ENCODE measurements at places on chromosomes 7 and 10.

DNA sequence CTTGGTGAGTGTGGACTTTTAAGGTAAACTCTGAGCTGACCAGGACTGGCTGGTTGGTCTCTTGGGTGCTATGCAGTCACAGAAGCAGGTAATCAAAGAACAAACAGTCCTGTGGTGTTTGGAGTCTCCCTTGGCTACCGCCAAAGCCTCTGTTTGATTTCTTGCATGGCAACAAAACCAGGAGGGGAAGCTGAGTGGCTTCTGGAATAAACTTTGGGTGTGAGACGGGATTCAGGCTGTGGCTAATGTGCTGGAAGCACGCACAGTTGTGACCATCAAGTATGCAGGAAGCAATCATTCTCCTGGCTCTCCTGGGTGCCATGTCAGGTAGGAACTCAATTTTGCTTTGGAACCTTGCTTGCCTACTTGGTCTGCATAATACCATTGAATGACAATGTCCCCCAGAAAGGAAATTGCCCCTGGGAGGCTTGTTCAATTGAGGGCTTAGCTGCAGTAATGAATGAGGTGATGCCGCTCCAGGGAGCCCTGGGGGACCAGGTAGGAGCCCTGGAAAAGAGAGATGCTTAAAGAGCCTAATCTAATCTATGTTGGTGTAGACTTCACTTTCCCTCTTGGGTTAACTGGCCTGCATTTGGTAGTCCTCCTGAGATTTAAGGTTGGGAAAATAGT is at the start of gene CDHR3:
Gene CDHR3 (plus strand): TSS at position 227 of the 630 bp plus-strand sequence. CDS start 55 bp downstream, at position 282.
- no peak for DNase-seq

GRCh38 chr7:78141522-78142281 is 343.1 kb downstream of the PHTF2 start:
- DNase-seq = no peak

GRCh38 chr10:108970016-108970415 is 953.3 kb downstream of the XPNPEP1 start:
- no peak for DNase-seq

- DNase-seq = no peak
Measured at GRCh38 chr7:121398246-121398645, 2.1 kb upstream of the FAM3C start.

- DNase-seq = no peak
Measured at GRCh38 chr7:141738592-141739013, 445 bp downstream of the SSBP1 start.

DNA sequence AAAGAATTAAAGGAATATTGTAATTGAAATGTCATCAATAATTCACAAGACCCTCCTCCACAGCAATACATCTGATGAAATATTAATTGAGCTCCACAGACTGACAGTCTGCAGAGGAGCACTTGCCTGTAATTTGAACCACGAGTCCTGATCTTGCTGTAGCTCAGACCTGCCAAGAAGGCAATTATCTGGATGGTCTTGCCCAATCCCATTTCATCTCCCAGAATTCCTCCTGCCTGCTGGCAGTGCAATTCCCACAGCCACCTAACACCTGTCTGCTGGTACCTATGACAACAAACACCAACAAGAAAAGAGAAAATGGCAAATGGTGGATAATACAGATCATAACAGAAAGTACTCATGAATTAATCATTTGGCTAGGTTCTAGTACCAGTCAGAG is 38.5 kb downstream of the ERCC6 start:
- DNase-seq = no peak

GRCh38 chr7:129313282-129313681 is 88.5 kb downstream of the AHCYL2 start:
- DNase-seq = no peak

- DNase-seq = no peak
Measured at GRCh38 chr7:113144817-113145216, 26.5 kb upstream of the SMIM30 start.

DNA sequence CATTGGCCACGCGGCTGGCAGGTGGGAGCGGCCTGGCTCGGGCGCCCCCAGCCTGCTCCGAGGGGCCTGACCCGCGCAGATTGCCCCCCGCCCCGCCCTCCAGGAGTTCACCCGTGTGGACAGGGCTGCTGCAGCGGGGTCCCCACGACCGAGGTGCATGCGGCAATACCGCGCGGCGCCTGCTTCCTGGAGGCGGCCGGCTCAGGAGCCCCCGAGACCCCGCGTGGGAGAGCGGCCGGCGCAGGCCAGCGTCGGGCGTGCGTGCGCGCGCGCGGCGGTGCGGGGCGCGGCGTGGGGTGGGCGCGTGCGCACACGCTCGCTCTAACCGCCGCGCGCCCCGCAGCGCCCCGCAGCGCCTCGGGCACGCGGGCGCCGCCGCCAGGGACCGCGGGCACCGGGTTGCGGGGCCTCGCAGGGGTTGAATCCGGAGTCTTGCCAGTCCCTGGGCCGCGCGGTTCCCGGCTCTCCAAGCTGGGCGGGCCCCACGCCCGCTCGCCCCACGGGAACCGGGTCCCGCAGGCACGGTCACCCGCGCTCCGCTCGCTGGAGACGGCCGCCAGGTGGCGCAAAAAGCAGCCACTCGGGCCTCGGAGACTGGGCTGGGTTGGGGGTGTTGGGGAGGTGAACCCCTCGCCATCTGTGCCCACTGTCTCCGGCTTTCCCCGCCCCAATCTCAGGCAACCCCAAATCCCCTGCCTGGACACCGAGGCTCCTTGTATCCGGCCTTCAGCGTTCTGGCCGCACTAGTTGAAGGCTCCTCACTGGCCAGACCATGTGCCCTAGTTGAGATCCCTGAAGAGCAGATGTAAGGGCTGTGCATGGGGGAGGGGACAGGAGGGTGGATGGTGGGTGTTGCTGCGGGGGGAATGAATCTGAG is 1.3 kb upstream of the ACHE start:
- DNase-seq = no peak

DNA sequence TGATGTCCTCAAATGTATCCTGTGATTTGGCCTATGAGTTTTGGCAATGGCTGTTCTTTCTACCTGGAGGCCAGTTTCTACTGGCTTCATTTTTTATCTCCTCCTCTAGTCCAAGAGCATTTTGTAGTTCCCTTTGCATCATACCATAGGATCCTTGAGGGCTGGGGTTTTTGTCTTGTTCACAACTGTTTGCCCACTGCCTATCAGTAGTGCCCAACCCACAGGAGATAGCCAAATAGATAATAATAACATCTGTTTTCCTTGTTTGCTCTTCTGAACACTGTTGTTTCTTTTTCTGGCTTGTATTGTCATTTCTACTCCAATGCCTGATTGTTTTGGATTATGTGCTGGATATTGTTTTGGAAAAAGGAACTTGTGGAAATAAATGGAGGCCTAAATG is 3.4 kb downstream of the CDK1 start:
- DNase-seq = no peak

- peak; percentile 1 for DNase-seq
Measured at GRCh38 chr7:106178593-106179134, 66.6 kb upstream of the SYPL1 start.

GRCh38 chr10:29620112-29620690 is 14.6 kb downstream of the SVIL start:
- no peak for DNase-seq

- no peak for DNase-seq
Measured at GRCh38 chr10:19577381-19577780, 238.9 kb upstream of the PLXDC2 start.

- no peak for DNase-seq
Measured at GRCh38 chr7:37052705-37053104, 328.4 kb upstream of the AOAH start.

DNA sequence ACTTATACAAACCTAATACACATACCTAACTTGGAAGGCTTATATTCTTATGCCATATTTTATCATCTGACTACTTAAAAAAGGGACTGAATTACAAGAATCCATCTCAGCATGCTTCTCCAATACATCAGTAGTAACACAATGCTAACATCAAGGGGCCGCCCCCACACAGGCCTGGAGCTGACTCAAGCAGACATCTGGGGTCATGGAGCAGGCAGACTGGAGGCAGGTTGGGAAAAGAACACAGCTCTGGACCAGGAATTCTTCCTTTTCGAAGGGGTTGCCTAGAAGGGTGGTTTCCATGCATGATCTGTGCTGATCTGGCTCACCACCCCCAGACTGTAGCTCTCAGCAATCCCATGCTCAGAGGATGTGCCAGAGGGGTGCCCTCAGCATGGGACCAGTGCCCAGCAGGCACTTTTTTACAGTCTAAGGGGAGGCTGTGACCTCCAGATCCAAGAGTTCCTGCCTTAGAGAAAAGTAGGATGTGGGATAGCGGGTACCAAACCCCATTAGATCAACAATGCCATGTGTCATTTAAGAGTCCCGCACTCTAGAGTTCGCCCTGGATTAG is 26.1 kb upstream of the DUSP5 start:
- DNase-seq = no peak

DNA sequence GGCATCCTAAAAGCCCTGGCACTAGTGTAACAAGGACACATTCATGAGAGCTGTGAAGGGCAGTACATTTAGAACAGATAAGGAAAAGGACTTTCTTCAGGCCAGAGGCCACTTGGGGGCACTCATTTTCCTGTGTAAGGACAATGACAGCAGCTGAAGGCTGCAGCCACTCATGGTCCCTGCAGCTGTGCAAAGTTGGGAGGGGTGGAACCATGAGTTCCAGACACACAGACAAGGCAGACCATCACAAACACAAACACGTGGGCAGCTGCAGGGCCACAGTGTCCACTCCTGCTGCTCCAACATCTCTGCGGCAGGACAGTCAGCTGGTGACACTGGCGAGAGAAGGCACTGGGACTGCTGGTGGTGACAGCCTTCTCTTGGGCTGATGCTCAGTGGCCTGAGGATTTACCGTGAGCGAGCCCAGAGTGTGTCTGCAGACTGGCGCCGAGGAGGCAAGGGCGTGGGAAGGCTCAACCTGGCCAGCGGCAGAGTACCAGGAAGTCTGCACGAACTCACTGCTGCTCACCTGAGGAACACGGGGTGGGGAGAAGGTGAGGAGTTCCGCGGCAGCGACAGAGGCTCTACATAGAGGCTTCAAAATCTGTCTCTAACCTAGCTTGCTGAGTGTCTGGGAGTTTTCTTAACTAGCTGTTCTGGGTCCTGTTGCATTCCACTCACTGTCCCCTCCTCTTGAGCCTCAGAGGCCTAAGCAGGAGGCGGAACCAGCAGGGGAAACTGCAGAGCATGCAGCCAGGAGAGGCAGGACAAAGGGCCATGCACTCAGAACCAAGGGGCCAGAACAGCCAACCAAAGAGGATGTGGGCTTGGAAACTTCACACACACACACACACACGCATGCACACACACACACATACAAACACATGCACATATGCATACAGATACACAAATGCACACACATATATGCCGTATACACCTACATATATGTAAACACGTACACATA is 76.5 kb upstream of the DDC start:
- no peak for DNase-seq

DNA sequence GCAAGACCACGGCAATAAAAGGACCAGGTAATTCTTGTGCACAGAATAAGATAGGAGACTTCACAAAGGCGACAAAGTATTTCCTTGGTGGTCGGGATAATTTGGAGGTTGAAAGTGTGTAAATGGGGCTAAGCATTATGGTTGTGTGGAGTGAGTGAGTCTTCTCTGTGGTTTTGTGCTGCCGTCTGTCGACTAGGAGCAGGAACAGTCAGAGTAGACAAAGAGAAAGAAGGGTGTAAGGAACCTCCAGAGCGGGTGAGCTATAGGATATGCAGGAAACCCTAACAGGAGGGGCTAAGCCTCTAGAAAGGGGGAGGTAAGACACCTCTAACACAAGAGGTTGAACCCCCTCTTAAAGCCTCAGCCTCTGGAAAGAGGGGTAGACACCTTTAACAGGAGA is 201.6 kb downstream of the SH2D4B start:
- DNase-seq = no peak

DNA sequence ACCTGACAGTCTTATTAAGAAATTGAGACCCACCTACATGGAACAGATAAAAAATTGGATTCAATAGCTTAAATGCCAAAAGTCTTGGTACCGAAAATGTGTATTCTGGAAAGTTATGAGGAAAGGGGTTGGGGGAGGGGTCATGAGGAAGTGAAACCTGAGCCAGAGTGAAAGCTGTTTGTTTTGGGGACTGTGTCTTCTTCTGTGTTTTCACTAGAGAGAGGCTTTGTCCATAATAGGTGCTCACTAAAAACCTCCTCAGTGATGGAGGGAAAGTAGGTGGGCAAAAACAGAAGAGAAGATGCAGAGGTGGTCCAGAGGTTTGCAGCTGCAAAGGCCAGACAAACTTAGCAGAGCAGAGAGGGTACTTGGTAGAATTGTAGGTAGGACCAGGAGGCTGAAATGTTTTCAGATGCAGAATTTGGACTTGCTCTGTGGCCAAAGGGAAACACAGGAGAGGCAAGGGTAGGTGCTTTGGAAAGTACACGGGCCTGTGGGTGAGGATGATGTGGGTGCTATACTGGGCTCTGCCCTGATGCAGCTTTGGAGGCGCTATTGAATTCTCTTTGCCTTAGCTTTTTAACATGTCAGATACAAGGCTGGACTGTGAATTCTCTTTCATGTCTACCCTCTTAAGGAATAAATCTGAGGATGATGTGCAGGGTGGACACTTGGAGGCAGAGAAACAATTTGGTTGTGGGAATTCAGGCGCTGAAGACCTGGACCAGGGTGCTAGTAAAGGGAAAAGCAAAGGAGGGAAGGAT is 254.6 kb downstream of the PTEN start:
- no peak for DNase-seq

GRCh38 chr7:155734445-155734809 is 77.8 kb downstream of the SHH start:
- DNase-seq = peak; percentile 13

GRCh38 chr7:148182264-148182663 is 408.3 kb upstream of the C7orf33 start:
- no peak for DNase-seq

DNA sequence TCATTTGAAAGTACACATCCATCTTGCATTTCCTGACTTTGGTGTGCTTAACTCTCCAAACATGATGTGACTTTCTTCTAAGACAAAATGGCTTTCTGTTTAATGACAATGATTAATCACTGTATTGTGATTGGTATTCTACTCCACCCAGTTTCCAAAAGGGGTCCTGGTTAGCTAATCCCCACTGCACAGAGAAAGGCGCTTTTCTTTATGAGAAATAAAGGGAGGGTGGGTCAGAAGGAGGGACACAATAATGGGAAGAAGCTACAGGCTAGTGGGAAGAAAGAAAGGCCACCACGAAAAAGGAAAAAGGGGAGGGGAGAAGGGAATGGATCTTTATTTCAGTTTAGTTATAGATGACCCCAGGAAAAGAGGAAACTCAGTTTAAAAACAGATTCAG is 69.2 kb downstream of the PRTFDC1 start:
- no peak for DNase-seq

DNA sequence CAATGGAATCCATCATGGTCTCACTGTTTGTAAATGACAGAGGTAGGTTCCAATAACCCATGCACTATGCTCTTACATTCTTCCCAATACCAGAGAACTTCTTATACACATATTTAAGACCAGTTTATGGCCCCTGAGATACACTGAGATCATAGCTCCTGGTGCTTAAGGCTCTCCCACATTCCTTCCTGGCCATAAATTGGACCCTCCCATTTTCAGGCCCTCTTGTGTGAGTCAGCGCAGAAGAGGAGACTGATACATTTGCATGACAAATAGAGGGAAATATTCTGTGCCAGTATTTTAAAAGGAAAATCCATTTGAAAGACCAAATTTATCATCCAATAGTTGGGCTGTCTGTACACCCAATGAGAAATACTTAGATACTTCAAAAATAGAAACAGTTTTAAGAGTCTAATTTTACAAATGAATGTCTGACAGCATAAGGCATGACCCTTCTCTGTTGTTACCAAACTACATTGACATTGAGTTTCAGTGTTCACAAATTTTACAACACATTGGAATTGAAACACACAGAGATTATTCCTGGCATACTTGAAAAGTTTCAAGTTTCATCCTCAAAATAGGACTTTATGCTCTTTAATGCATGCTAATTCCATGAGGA is 35.3 kb downstream of the SLC16A9 start:
- DNase-seq = no peak
